Uterus (tissue), 4 donors: ENCODE measurements at places on chromosomes 2 and 18. TPM values are rescaled to one million over a fixed set of nuclear protein-coding genes. Genes with fewer than 3 reads are reported as not detected.

EPB41L3 gene
- total RNA-seq, result 38.7 TPM

CIB4 gene
- 0.61 TPM for total RNA-seq

TLX2 gene
- total RNA-seq, result not detected

SERPINB4 gene
- not detected for total RNA-seq

SNX17 gene
- total RNA-seq, result 91.5 TPM

KIAA2012 gene
- total RNA-seq, result 0.26 TPM

SERPINB13 gene
- total RNA-seq, result not detected

DNA sequence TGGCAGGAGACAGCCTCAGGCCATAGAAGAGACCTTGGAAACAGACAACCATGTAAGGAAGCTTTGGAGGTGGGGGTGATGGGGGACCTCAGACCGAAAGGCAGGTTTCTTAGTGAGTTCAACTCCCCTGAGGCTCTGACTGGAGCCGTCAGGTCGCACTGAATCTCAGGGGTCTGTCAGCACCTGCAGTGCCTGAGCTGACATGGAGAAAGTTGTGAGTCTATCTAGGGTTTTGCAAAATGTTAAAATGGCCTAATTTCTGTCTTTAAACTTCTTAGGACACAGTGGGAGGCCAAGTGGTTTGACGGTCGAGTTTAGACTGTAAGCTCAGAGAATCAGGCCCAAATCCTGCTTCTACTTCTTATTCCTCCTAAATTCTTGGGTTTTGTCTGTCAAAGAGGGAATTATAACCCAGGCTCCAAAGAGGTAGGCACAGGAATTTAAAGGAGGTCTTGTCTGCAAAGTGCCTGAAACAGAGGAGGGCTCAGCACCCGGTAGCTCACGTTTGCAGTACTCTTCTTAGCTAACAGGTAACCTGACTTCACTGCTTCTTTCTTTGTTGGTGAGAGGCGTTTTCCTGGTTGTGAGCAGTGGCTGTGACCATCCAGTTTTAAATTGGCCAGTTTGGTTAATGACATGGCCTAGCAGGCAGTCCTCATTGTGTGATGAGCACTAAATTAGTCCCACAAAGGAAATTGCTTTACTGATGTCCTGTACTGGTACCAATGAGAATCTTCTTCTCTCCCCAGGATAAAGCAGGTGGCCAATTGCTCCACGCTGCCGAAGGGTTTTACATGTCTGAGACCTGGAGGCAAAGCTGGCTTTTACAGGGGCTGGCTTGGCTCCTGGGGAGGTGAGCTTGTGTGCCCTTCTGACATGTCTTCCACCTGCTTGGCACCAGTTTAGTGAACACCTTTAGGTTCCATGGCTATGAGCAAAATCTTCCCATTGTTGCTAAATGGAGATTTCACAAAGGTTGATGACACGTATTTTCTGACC is 95.7 kb downstream of the MYCN start:
- no peak for DNase-seq
- no peak overlapping the region for H3K4me3 ChIP-seq
- no peaks in the 10 kb centered on the region for H3K27me3 ChIP-seq
- H3K27ac ChIP-seq, result no peak overlapping the region
- H3K36me3 ChIP-seq, result no peaks in the 10 kb centered on the region

GRCh38 chr2:108620656-108621055 is 86.4 kb downstream of the LIMS1 start:
- no peaks in the 10 kb centered on the region for H3K27me3 ChIP-seq
- no peak overlapping the region for H3K27ac ChIP-seq
- H3K36me3 ChIP-seq, result no peaks in the 10 kb centered on the region
- no peak overlapping the region for H3K4me3 ChIP-seq

DNA sequence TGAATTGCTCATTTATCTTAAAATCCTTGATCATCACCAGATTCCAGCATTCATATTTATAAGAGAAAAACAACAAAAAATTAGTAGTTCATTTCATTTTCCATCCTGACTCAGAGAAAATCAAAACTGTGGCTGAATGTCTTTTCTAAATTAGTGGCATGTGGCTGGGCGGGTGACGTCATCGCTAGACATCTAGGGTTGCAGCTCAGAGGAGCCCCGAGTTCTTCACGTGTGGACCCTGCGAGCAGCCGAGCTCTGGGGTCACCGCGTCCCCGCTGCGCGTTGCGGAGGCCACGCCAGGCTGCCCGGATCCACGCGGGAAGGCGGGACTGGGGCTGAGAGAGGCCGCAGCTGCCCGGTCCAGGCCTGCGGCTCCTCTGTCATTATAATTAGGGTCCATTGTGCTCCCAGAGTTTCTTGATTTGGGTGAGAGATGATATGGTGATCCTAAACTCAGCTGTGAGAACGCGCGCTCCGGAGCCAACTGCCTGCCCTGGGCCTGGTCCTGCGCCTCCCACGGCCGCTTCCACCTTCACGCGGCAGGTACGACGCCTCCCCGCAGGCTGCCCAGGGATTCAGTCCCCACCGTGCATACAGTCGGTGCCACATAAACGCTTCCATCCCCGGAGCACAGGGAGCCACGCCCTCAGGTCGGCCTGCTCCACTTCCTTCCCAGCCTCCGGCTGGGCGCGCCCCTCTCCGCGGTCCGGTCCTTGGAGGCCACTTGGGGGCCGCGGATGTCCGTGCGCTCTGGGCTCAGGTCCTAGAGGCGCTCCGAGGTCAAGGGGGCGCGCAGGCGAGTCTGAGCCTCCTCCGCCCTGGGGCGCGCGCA is 56.5 kb downstream of the TMEM18 start:
- no peak overlapping the region for H3K4me3 ChIP-seq

GRCh38 chr2:192128655-192129054 is 66.1 kb downstream of the TMEFF2 start:
- H3K27ac ChIP-seq, result no peak overlapping the region
- no peak for DNase-seq
- H3K36me3 ChIP-seq, result no peaks in the 10 kb centered on the region
- no peak overlapping the region for H3K4me3 ChIP-seq
- no peaks in the 10 kb centered on the region for H3K4me1 ChIP-seq

DNA sequence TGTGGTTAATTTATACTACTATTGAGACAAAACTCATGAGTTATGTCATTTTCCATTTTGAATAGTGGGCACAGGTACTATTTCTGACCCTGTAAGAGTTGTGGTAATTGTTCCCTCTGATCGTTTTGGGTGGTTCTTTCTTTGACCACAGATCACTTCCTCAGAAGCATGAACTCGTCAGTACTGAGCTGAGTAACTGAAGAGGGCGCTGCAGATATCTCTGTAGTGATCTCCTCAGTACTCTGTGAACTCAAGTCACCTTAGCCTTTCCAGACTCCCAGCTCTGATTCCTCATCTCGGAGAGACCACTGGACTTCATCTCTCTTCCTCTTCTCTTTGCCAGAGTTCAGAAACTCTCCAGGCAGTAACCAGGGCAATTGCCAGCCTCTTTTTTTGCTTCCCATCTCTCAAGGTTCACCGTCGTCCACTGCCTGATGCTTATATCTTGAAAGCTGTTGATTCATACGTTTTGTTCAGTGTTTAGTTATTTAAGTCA is 9.4 kb upstream of the IL1RL1 start:
- H3K36me3 ChIP-seq, result no peaks in the 10 kb centered on the region
- no peak for DNase-seq
- no peak overlapping the region for H3K4me3 ChIP-seq

- H3K36me3 ChIP-seq, result no peaks in the 10 kb centered on the region
- H3K27me3 ChIP-seq, result no peaks in the 10 kb centered on the region
- no peak overlapping the region for H3K4me3 ChIP-seq
- peaks cover 6% of the 10 kb centered on the region for H3K4me1 ChIP-seq
- H3K27ac ChIP-seq, result no peak overlapping the region
Measured at GRCh38 chr2:233351423-233351822, 2.9 kb upstream of the DGKD start.

- no peak overlapping the region for H3K4me3 ChIP-seq
- H3K36me3 ChIP-seq, result no peaks in the 10 kb centered on the region
- no peak overlapping the region for H3K27ac ChIP-seq
Measured at GRCh38 chr2:60818272-60818671, 62.2 kb downstream of the PAPOLG start.

DNA sequence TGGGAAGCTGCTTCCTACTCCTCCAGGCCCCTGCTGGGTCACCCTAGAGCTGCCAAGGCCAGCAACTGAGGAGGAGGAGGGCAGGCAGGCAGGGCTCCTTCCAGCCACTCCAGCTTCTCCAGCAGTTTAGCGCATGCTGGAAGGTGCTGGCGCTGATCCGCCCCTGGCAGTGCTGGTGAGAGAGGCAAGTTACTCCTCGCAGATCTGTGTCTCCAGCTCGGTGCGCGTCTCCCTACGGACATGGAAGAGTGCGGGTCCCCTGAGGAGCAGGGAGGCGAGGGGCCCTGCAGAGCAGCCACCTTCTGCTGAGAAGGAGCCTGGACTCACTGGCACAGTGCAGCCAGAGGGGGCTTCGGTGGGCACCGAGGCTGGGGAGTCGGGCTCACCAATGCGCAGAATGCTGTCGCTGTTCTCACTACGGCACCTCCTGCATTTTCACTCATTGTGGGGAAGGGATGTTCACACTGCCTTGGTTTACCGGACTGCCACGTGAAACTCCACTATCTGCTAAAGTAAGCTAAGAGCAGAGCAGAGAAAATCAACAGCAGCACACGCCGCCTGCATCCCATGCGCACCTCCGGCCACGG is 206.0 kb downstream of the HDAC4 start:
- no peaks in the 10 kb centered on the region for H3K27me3 ChIP-seq
- peak; percentile 13 for DNase-seq
- no peaks in the 10 kb centered on the region for H3K4me1 ChIP-seq
- no peak overlapping the region for H3K27ac ChIP-seq
- no peaks in the 10 kb centered on the region for H3K36me3 ChIP-seq
- H3K4me3 ChIP-seq, result no peak overlapping the region

GRCh38 chr2:160390544-160391455 is 102.8 kb downstream of the RBMS1 start:
- peaks cover 9% of the 10 kb centered on the region for H3K4me1 ChIP-seq
- DNase-seq, result no peak
- no peaks in the 10 kb centered on the region for H3K27me3 ChIP-seq
- H3K4me3 ChIP-seq, result no peak overlapping the region
- peak overlapping the region; percentile 13 for H3K27ac ChIP-seq

- no peaks in the 10 kb centered on the region for H3K36me3 ChIP-seq
- H3K4me1 ChIP-seq, result no peaks in the 10 kb centered on the region
- no peak for DNase-seq
- H3K4me3 ChIP-seq, result no peak overlapping the region
Measured at GRCh38 chr18:24051031-24051947, 36.7 kb downstream of the TTC39C start.

GRCh38 chr18:22348521-22349316 is 69.0 kb downstream of the CTAGE1 start:
- no peaks in the 10 kb centered on the region for H3K27me3 ChIP-seq
- peaks cover 17% of the 10 kb centered on the region for H3K4me1 ChIP-seq
- H3K36me3 ChIP-seq, result no peaks in the 10 kb centered on the region
- peak overlapping the region; percentile 97 for H3K27ac ChIP-seq

DNA sequence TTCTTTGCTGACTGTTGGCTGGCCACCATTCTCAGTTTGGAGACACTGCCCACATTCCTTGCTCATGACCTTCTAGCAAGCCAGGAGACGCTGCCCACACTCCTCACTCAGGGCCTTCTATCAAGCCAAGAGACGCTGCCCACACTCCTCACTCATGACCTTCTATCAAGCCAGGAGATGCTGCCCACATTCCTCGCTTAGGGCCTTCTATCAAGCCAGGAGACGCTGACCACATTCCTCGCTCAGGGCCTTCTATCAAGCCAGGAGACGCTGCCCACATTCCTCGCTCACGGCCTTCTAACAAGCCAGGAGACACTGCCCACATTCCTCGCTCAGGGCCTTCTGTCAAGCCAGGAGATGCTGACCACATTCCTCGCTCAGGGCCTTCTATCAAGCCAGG is 131.3 kb upstream of the CBLN2 start:
- H3K4me1 ChIP-seq, result no peaks in the 10 kb centered on the region
- DNase-seq, result no peak

- H3K27me3 ChIP-seq, result no peaks in the 10 kb centered on the region
- H3K4me3 ChIP-seq, result no peak overlapping the region
- H3K27ac ChIP-seq, result peak overlapping the region; percentile 89
- peaks cover 48% of the 10 kb centered on the region for H3K4me1 ChIP-seq
- peak; percentile 57 for DNase-seq
Measured at GRCh38 chr2:127080938-127081755, 25.8 kb downstream of the BIN1 start.

DNA sequence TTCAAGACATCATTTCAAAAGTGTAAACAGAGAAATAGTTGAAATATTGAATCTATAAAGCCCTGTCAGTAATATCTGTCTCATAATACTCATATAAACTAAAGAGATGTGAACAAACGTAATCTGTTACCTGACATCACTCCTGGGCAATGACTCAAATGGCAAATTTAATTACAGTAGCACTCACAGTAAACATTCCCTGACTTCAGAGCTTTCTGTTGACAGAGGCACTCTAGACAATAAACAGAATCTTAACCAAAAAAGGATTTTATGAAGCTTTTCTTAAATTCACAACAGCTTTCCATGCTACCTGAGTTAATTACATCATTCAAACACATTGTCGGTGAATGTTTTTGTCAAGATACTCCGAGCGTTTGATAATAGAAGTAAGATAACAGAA is 128.1 kb upstream of the PDE1A start:
- no peak overlapping the region for H3K27ac ChIP-seq
- no peak for DNase-seq
- no peaks in the 10 kb centered on the region for H3K4me1 ChIP-seq
- H3K27me3 ChIP-seq, result no peaks in the 10 kb centered on the region

- no peaks in the 10 kb centered on the region for H3K27me3 ChIP-seq
- H3K27ac ChIP-seq, result no peak overlapping the region
- no peaks in the 10 kb centered on the region for H3K4me1 ChIP-seq
- H3K36me3 ChIP-seq, result no peaks in the 10 kb centered on the region
- DNase-seq, result no peak
- H3K4me3 ChIP-seq, result no peak overlapping the region
Measured at GRCh38 chr18:8996771-8997432, 105.6 kb upstream of the NDUFV2 start.

- H3K36me3 ChIP-seq, result no peaks in the 10 kb centered on the region
- no peak overlapping the region for H3K4me3 ChIP-seq
- DNase-seq, result no peak
- H3K27ac ChIP-seq, result no peak overlapping the region
- H3K4me1 ChIP-seq, result no peaks in the 10 kb centered on the region
Measured at GRCh38 chr2:241279413-241279812, 36.1 kb downstream of the HDLBP start.

DNA sequence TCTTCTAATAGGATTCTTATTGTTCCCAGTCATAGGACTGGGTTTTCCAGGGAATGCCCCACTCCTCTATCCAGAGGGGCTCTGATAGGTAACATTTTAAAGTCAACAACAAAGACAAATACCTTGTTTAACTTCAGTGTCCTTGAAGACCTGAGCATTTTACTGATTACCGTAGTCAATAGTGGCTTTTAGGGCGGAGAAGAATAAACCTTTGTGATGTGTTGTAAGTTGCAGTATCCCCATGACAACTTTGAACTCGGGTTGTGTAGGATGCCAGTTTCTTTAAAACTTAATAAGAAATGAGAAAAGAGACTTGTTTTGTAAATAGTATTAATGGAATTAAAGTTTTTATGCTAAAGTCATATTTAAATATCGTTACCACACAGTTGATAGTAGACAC is 6.0 kb downstream of the GATA6 start:
- H3K27me3 ChIP-seq, result no peaks in the 10 kb centered on the region
- H3K4me1 ChIP-seq, result no peaks in the 10 kb centered on the region
- H3K4me3 ChIP-seq, result peak overlapping the region; percentile 96
